ENCODE measurements at places on chromosomes 1 and 21.

DNA sequence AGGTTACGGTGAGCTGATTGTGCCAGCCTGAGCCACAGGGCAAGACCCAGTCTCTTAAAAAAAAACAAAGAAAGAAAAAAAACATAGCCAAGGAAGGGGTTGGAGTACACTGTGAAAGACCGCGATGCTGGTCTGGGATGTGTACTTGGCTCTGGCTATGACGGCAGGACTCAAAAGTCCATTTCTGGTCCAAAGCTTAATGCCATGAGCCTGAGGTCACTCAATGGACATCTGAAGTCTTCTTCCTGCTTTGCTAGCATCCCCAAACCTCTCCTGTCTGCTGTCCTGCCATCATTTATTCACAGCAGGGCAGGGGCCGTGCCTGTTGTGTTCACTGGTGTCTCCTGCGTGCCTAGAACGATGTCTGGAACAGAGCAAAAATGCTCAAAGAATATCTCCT is 1.5 kb upstream of the ARHGEF10L start:
- no peak for DNase-seq

- DNase-seq: no peak
Measured at GRCh38 chr1:183259924-183260323, 73.9 kb downstream of the LAMC2 start.

DNA sequence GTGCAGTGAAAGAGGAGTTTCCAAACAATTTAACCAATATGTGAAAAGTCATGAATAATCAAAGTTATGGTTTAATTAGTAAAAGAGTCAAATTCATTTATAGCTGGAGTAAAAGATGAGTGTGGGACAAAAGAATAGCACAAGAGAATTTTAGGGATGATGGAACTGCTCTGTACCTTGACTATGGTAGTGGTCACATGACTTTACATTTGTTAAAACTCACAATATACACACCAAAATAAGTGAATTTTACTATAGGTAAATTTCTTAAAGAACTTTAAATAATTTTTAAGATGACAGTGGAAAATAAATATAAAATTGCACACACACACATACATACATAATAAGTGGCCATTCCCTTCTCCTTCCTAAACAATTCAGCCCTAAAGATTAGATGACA is 13.6 kb downstream of the CDC42BPA start:
- no peak for DNase-seq

DNA sequence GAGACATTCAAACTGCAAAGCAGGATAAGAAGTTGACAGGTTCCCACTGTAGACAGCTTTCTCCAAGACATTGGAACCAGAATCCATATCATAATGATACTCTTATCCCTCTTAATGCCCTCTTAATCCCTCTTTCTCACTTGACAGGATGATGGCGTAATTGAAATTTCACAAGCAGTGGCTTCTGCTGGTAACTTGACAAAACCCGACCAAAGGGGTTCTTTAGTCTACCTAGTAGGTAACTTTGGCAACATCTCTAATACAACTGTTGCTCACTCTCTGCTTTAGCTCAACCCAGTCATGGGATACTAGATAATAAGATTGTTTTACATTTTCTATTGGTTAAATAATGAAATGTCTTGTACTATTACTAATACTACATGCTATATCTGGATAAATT is 34.7 kb downstream of the S100A10 start:
- no peak for DNase-seq

GRCh38 chr1:234598974-234599616 is 10.9 kb downstream of the IRF2BP2 start:
- no peak for DNase-seq

DNA sequence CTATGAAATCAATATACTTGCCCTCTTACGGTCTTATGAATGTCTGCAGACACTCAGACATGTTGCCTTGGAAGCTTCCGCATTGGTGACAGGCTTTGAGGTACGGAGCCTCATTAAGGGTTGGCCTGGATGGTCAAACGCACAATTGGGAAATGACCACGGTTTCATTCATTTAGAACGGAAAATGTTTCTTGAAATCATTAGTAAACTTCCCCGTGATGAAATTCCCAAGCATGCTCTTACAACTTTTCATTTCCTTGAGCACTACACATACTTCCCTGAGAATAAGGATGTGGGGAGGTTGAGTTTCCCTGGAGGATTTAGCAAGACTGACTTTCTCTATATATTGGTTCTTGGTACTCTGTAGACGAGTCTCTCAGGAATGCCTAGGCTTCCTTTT is 146.3 kb downstream of the HLX start:
- DNase-seq: no peak

DNA sequence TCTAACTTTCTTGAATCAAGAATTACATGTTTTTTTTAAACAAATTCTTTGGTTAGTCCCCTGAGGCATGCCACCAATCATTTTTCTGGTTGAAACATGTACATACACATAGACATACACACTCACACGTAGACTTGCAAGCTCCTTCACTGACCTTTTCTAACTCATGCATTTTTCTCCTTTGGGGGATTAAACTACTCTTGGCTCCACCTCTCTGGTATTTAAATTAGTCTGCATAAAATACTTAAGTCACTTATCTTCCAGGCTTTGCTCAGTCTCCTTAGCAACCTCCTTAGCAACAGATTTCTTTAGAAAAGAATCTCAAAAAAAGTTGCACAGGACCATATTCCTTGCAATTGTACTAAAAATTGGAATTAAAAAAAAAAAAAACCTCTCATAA is 440.9 kb upstream of the LRRC7 start:
- DNase-seq: no peak

DNA sequence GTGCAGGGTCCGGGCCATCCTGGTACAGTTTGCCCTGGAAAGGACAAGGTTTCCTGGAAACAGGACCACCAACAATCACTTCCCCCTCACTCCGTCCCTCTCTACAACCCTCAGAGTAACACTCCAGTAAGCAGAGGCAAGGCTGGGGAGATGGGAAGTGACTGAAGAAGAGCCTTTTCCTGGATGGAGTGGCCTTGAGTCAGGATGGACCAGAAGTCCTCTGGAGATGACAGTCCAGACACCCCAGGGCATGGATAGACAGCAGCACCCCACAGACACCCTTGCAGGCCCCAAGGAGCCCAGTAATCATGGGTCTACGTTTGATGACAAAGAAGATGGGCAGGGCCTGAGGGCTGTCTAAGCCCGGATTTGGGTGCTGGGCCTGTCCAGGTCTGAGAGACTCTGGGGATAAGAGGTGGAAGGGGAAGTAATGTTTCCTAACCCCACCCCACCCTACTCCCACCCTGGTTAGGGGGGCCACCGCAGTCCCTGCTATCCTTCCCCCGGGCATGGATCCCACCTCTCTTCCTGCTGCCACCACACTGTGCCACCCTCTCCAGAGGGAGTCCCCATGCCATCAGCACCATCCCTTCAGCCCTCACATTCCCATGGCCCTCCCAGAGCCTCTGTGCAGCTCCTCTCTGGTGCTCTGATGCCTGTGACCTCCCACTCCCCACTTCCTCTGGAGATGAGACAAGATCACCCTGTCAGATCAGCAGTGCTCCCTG is 7.2 kb upstream of the S100A8 start:
- no peak for DNase-seq

DNA sequence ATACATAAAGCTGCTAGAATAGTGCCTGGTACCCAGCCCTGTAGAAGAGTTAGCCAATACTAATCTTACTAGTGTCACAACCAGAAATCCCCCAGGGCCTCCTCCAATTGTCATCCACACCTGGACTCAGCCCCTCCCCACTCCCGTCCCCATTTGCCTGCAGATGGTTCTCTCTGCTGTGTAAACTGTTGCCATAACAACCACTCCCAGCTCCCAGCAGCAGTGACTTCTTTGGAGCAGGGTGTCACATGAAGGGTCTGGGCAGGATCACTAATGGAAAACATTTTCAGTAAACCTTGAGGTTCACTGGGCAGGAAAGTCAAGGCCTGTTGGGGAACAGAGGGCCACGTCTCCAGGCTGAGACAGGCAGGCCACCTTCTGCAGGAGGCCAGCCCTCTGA is 126.0 kb upstream of the IPO9 start:
- no peak for DNase-seq

DNA sequence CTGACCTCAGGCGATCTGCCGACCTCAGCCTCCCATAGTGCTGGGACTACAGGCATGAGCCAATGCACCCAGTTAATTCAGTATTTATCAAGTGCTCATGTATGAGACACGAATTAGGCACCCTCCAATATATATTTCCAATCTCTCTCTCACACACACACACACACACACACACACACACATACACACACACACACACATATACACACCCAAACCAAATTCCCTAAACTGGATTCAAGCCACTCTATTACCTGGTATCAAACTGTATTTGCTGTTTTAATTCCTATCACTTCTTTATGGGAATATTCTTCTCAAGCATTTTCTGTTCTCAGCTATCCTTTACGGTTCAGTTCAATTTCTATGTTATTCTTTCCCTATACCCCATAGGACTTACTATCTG is 8.5 kb downstream of the ZNF644 start:
- no peak for DNase-seq

DNA sequence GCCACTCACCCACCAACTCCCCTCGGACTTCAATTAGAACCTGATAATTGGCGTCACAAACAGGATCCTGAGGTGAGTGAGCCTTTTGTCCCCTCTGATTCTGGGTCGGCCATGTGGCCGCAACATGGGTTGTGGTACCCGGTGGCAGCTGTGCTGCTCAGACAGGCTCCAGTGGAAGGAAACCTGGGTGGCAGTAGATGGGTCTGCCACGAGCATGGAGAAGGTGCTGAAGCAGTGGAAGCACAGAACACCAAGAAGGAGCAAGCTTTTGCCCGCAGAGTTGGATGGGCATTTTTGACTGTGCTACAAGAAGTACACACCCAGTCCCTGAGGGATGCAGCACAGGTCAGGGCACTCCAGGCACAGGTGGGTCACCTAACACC is 16.5 kb upstream of the UBE2U start:
- no peak for DNase-seq

- DNase-seq: no peak
Measured at GRCh38 chr1:211825980-211826379, 4.6 kb downstream of the LPGAT1 start.

DNA sequence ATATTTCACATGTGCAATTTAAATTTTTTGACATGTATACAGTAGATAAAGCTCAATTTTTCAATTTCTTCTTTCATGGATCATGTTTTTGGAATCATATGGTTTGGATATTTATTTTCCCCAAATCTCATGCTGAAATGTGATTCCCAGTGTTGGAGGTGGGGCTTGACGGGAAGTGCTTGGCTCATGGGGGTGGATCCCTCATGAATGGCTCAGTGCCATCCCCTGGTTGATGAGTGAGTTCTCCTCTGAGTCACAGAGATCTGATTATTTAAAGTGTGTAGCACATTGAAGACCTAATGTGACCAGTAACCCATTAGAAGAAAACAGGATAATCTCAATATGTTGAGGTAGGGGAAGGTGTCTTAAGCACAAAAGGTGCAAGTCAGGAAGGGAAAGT is 9.1 kb upstream of the IFI16 start:
- no peak for DNase-seq

GRCh38 chr21:44568667-44569556 is 4.6 kb upstream of the KRTAP10-4 start:
- no peak for DNase-seq

Measured in stimulated activated CD4-positive, alpha-beta T cell treated with anti-CD3 and anti-CD28 coated beads, Interleukin-4, amount 100 ng/mL, for 24 hours (primary cell).